ENCODE measurements at places on chromosomes 5 and 9.

GRCh38 chr9:128072144-128073021 lies 4.4 kb downstream of the SLC25A25 start:
- no peak for DNase-seq

DNA sequence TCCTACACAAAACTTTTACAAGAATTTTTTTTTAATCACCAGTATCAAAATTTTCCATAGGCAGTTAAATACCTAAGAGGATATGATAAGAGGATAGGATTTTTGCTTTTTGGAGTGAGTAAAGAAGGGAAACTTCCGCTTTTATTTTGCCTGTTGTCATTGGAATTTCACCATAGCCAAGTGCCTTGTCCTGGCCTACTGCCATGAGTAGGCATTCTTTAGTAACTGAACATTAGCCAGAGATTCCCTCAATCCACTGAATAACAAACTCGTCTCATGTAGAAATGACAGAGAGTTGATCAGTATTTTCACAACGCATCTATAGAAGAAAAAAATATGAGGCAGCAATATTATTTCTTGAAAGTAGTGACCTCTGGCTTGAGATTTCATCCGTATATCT lies 289.6 kb upstream of the ADAMTSL1 start:
- peak; percentile 62 for DNase-seq

DNA sequence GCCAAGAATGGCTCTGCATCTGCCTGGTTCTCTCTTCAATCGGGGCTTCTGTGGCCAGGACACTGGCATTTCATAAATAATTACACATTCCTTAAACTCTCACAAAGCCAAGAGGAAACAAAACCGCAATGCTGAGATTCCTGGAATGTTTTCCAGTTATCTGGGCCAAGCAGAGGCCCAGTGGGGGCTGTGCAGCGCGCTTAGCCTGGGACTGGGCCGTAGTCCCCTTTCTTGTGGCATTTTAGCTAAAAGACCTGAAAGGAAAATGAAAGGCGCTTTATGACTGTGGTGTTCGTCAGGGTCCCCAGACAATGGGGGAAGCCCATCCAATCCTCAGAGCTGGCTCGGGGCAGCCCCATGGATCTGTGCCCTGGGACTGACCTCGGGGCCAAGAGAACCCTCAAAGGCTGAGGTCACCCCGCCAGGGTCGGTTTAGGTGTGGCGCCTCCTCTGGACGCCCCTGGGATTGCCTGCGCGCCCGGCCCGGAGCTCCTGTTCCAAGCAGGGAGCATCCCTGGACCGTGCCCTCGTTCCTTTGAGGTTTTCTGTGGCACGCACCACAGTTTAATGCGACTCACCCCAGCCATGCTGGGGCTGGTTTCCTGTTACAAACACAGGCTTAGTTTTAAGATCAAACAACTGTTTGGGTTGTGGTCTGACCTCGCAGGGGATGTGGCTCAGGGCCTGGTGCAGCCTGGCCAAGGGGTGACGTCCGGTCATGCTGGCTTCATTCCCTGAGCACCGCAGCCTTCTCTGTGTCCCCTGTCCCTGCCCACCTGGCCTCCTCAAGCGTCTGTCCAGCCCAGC lies 51.5 kb upstream of the NKD2 start:
- DNase-seq, result peak; percentile 80

GRCh38 chr9:89311346-89312221 lies 589 bp downstream of the CKS2 start:
- DNase-seq, result no peak

DNA sequence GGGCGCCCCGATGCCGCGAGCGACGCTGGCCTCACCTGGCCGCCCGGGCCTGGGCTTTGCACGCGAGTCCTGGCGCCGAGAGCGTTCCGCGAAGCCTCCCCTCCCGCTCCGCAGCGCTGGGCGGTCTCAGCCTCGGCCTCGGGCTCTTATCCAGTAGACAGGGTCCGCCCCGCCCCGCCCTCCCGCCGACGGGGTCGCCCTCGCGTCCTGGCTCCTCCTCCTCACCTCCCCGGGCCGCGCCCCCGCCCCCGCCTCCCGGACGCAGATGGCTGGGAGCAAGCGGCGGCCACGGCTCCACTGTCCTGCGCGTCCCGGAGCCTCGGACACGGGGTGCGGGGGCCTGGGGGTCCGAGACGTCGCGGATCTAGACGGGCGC lies at the start of gene SLC6A3:
SLC6A3 (minus strand) TSS at position 128 of the 376 bp plus-strand sequence. CDS start 2,243 bp downstream, outside the sequence.
- no peak for DNase-seq

GRCh38 chr5:55557123-55557522 lies 22.4 kb upstream of the PLPP1 start:
- DNase-seq, result no peak

DNA sequence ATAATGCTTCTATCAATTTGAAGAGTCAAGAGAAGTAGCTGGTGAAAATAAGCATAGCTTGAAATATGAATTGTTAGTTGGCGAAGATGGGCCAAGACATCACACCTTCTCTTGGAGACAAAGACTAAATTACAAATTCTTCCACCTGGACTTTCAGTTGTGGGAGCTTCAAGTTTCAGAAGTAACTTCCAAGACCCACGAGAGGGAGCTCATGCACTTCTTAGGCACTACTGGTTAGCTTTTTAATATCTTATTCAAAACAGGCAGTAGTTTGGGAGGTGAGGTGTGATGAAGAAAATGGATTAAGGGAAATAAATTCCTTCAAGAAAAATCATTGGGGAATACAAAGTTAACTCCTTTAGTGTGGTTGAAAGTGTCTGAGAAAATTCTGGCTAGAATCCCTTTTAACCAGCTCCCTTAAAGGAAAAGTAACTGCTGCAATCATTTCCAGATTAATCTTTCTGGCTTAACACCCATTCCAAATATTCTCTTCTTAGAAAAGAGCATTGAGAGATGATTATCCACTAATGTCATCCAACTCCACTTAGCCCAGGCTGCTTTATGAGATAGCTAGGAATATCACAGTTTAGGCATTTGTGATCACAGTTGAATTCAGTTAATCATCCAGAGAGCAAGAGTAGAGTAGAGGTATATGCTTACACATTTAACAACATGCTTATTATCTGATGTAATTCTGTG lies 139.5 kb upstream of the DMRTA1 start:
- peak; percentile 76 for DNase-seq

- DNase-seq, result peak; percentile 80
These were observed 37.3 kb upstream of the FYB1 start for GRCh38 chr5:39256477-39257235.

- DNase-seq, result no peak
These were observed 817 bp upstream of the GNE start for GRCh38 chr9:36258996-36259533.

GRCh38 chr5:164058621-164059020 lies 553.2 kb downstream of the MAT2B start:
- DNase-seq, result no peak

DNA sequence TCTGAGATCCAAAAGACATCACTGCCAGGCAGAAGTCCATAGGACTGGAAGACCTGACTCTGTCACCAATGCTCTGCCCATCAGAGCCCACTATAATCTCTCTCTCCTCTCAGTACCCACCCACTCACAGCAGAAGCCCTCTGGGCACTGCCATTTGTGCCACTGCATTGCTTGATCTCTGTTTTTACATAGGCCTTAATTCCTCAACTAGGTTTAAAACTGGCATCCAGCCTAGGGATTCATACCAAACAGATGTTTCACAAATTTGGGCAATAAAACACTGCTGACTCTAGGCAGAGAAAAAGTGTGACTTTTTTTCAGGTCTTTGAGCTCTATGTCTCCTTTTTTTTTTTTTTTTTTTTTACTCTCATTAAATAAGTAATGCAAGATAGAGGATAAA lies 91.1 kb upstream of the RANBP3L start:
- DNase-seq, result no peak

DNA sequence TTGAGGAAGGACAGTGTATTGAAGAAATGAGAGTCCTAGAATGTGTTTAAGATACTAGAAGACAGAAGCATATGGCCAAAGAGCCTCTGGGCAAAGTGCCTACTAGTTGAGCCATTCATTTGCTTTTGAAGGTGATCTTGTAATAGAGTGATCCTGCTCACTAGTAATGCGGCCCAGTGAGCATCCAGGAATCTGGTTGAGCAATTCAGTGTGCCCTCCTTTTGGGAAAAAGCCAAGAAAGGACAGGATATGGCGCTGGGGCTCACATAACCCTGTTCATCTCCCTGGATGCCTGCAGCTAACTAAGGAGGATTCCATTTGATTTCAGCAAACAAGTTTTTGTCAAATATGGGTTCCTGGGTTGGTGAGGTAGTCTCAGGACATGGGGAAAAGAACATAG lies 16.3 kb downstream of the ADAM19 start:
- DNase-seq, result no peak

- no peak for DNase-seq
These were observed 245.9 kb downstream of the SH3GL2 start for GRCh38 chr9:17824616-17825264.

GRCh38 chr9:82431121-82431520 lies 442.5 kb downstream of the SPATA31D1 start:
- DNase-seq, result no peak

GRCh38 chr5:122933956-122934355 lies 88.5 kb downstream of the SNX24 start:
- DNase-seq, result no peak

DNA sequence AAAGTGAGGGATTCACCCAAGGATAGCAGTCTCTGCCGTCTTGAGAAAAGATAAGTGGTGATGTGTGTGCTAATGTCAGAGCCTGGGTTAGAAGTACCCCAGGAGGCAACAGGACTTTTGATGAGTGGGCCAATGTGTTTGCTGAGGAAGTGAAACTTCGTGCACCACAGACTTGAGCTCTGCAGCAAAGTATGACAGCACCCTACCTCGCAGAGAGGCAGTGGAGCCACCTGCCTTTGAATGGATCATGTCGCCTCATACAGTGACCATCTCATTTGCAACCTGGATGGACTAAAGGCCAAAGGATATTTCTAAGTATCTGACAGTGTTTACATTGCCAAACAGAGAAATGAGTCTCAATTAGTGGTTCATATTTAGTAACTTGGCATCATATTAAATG lies 593.9 kb upstream of the GRAMD2B start:
- DNase-seq, result no peak

DNA sequence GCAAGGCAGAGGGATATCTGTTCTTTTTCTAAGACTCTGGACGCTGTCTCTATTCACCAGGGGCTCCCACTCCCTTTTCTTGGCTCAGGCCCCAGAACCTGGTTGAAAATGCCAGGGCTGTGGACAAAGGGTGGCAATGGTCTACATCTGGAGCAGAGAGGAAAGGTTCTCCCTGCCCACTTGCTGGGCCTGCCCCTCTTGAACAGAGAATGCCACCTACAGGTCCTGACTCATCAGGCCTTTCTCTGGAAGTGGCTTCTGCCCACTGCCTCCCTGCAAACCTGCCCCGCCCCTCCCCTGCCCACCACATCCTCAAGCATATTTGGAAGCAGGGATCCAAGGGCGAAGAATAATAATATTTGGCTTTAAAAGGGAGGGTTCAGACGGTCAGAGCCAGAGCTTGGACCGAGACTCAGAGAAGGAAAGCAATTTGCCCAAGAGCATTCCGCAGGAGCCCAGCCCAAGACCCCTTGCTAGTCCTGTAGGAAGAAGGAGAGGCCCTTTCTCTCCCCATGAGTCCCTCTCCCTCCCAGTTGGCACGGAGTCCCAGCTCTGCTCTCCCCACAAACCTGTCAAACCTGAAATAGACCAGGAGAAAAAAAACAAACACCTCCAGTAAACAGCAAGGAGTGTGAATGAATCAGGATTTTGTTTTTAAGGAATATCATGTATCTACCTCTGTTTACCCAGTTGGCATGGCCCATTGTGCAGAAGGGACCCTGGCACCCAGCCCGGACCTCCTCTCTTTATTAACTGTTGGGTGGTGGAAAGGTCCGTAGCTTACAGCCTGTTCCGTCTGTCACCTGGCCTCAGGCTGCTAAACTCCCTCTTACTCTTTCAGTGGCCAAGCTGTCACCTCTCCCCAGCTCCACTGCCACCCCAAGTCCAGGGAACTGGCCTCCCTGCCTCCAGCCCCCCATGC lies 37.7 kb upstream of the STXBP1 start:
- peak; percentile 66 for DNase-seq

GRCh38 chr5:131541762-131542161 lies 93.3 kb downstream of the RAPGEF6 start:
- DNase-seq, result no peak

DNA sequence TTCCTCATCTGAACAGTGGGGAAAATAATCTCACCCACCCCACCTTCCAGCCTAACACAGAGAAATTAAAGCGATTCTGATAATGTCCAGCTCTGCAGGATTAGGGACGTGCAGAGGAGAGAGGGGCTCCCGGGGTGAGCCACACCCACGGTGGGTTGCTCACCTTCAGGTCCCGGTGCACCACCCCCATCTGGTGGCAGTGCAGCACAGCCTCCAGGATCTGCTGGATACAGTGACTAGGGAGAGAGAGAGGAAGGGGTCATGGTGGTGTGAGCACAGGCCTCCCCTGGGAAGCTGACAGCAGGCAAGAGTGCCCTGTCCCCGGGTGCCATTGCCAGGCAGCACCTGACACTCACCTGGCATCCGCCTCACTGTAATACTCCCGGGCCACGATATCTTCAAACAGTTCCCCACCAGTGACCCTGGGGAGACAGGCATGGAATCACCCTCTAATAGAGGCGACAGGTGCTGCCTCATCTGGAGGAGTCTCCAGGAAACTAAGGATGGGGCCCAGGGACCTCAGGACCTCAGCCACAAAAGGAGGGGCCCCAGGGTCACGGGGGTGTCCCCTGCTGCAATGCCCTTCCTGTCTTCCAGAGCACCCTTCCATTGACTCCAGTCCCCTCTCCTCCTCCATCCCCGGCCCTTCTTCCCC lies 33.0 kb downstream of the CAMK2A start:
- DNase-seq, result peak; percentile 4

DNA sequence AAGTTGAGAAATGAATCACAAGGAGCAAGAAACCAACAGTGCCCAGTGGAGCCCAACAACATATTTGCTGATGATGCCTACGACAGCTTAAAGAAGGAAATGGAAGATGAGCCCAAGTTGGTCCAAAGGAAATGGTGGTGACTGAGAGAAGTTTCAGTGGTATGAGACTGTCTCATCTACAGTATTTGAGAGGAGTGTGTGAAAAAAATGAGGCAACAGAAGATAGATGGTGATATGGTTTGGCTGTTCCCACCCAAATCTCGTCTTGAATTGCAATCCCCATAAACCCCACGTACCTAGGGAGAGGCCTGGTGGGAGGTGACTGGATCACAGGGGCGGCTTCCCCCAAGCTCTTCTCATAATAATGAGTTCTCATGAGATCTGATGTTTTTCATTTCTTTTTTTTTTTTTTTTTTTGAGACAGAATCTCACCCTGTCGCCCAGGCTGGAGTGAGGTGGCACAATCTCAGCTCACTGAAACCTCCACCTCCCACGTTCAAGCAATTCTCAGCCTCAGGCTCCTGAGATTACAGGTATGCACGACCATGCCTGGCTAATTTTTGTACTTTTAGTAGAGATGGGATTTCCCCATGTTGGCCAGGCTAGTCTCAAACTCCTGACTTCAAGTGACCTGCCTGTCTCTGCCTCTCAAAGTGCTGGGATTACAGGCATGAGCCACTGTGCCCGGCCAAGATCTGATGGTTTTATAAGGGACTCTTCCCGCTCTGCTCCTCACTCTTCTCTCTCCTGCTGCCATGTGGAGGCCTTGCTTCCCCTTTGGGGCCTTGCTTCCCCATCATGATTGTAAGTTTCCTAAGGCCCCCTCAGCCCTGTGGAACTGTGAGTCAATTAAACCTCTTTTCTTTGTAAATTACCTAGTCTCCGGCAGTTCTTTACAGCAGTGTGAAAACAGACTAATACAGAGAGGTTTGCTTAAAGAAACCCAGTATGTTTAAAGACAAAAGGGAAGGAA lies 30.2 kb downstream of the EFCAB9 start:
- DNase-seq, result no peak

All from kidney glomerular epithelial cell (primary cell).